ENCODE measurements at places on chromosomes 16 and 17.

DNA sequence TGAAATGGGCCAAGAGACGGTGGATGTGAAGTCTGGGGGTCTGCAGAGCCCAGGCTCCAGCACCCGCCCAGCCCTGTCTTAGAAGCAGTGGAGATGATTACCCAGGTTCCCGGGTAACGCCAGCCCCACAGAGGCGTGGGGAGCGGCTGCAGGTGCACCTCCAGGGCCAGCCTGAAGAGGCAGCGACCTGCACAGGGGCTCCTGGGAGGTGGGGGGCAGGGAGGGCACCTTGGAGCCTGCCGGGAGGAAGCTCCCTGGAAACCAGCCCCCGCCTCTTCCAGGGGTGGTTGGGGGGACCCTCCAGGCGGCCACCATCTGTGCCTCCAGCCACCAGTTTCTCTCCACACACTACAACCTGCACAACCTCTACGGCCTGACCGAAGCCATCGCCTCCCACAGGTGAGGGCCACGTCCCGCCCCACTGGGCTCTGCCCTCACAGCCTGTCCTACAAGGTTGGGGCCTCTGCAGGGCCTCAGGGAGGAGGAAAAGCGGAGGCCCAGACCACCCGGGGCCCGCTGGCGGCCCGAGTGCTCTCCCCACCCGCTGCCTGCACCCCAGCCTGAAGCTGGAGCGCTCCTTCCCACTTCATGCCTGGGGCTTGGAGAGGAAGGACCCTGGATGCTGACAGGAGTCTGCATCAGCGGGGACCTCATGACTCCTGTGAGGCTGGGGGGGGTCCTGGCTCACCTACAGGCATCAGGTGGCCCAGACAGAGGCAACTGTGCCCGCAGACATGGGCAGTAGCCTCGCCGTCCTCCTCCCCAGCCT, 10.5 kb downstream of the GAA start:
- DNase-seq: no peak

DNA sequence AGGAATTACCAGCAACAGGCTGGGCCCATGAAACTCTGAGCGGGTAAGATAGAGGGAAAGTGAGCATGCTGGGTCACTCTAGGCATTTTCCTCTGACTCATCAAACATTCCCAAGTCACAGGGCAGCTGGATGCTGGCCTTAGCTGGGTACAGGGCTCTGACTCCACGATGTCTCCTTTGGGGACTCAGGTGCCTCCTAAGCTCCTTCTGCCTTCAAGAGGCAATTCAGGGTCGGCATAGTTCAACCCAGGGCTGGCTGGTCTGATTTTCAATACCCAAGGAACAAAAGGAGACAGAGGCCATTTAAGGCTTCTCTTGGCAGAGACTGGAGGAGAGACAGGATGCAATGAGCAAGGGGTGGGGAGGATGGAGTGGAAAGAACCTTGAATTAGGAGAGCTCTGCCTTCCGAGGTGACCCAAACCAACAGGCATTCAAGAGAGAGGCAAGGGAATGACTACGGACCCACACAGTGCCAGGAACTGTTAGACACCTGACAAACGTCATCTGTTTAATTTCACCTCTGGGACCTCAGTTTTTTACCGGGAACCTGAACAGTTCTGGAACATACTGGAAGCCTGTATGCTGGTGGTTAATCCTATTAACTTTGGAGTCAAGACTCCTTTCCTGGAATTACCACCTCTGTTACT, 910 bp downstream of the WBP2 start:
- no peak for DNase-seq

- no peak for DNase-seq
Measured at GRCh38 chr17:59838052-59838916, 54.5 kb downstream of the TUBD1 start.

GRCh38 chr17:43431714-43432523, 33.1 kb downstream of the ARL4D start:
- DNase-seq: no peak

GRCh38 chr17:82120148-82120547, 22.1 kb upstream of the FASN start:
- no peak for DNase-seq

- DNase-seq: no peak
Measured at GRCh38 chr16:86431540-86431939, 78.8 kb upstream of the FOXF1 start.
